ENCODE measurements at places on chromosomes 12 and 14.

- no peak for DNase-seq
- H3K36me3 ChIP-seq, result peaks cover 16% of the 10 kb centered on the region
- no peaks in the 10 kb centered on the region for H3K27me3 ChIP-seq
- no peak overlapping the region for H3K4me3 ChIP-seq
- peak overlapping the region; percentile 25 for H3K27ac ChIP-seq
- peaks cover 5% of the 10 kb centered on the region for H3K4me1 ChIP-seq
Measured at GRCh38 chr14:93936245-93936644, 9.1 kb downstream of the FAM181A start.

DNA sequence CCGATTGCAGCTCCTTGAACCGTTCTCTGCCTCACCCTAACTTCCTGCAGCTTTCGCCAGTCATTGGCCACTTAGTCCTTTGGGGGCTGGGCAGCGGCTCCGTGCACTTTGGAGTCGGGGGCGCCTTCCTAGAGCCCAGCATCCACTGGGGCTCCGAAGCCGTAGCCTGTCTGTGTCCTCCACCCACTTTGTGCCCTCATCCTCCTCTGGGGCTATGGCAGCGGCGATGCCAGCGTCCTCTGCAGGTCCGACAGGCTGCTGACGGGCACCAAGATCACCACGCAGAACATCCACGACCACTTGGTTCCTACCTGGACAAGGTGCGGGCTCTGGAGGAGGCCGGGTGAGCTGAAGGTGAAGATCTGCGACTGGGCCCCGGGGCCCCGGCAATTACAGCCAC lies 11.8 kb upstream of the A2M start:
- H3K27ac ChIP-seq, result peak overlapping the region; percentile 44
- H3K4me1 ChIP-seq, result peaks cover 11% of the 10 kb centered on the region
- no peaks in the 10 kb centered on the region for H3K27me3 ChIP-seq
- no peak overlapping the region for H3K4me3 ChIP-seq
- DNase-seq, result no peak
- H3K36me3 ChIP-seq, result peaks cover 16% of the 10 kb centered on the region

- H3K4me1 ChIP-seq, result peaks cover 83% of the 10 kb centered on the region
- DNase-seq, result peak; percentile 63
- peak overlapping the region; percentile 82 for H3K4me3 ChIP-seq
- peaks cover 27% of the 10 kb centered on the region for H3K36me3 ChIP-seq
- no peaks in the 10 kb centered on the region for H3K27me3 ChIP-seq
- H3K27ac ChIP-seq, result peak overlapping the region; percentile 96
Measured at GRCh38 chr12:64669270-64669842, 59.1 kb downstream of the RASSF3 start.

DNA sequence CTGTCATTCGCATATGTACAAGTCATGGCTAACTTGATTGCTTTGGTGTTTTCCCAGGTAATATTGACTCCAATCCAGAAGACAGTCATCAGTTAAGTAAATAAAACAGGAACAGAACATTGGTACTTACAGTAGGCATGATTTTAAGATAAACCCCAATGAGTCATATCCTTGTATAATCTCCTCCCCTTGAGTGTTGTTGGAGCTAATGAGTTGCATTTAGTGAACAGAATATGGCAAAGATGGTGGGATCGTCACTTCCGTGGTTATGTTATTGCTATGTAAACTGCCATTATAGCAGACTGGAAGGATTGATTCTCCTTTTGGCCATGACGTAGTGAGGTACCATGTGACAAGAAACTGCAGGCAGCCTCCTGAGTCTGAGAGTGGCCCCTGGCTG lies 102.2 kb downstream of the TMX1 start:
- no peaks in the 10 kb centered on the region for H3K4me1 ChIP-seq
- no peaks in the 10 kb centered on the region for H3K27me3 ChIP-seq

DNA sequence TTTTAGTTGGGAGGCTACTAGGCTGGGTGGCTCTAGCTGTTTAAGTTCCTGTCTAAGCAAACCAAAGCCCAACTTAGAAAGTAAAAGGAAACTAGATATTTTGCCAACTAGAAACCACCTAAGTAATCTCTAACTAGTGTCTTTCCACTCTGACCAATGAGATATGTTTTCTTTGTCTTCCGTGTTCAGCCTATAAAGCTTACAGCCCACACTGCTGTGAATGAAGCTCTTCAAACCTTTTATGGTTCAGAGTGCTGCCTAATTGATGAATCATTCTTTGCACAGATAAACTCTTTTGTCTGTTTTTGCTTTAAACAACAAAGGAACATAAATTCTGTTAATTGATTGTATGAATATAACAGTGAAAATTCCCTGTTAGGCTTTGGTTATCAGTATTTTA lies 66.1 kb downstream of the FUT8 start:
- H3K27me3 ChIP-seq, result no peaks in the 10 kb centered on the region
- no peak for DNase-seq
- H3K4me1 ChIP-seq, result peaks cover 65% of the 10 kb centered on the region

- H3K27ac ChIP-seq, result no peak overlapping the region
- no peak for DNase-seq
- no peaks in the 10 kb centered on the region for H3K36me3 ChIP-seq
Measured at GRCh38 chr14:23538785-23539184, 12.8 kb downstream of the ZFHX2 start.
